ENCODE measurements at places on chromosomes 5 and 9.
A peak's percentile ranks its signal among the peaks of the same experiment; 100 is the strongest.

DNA sequence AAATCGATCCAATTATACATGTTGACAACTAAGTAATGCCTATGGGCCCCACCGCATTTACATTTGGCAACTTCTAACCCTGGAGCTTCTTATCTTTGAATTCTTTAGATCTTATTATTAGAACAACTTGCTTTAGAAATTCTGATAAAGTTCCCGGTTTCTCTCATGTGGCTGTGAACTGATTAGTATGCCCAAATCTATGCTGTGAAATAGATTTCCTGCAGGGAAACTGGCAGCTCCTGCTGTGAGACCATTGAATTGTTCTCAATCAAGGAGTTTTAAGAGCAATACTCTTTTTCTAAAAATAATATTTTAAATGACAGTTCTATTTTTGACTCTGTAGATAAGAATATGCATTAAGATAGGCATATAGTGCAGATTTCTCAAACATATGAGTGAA lies 177.5 kb downstream of the GABRB2 start:
- DNase-seq = no peak

DNA sequence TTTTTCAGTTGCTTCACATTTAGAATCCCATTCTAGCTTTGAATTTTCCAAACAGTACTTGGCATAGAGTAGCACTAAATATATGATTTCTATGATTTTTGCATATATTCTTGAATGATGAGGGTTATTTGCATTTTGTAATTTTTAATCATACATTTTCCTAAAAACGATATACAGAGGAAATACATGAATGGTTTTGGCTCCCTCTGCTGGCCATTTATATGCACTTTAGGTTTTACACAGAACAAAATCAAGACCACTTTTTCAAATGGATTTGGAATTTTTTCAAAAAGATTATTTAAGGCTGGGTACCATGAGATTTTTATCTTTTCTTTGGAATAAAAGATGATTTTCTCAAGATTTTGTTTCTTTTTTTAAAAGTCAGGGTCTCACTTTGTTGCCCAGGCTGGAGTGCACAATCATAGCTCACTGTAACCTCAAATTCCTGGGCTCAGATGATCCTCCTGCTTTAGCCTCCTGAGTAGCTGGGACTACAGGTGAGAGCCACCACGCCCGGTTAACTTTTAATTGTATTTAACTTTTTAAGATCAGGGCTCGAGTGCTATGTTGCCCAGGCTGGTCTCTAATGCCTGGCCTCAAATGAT lies 16.7 kb upstream of the COMMD10 start:
- peak; percentile 60 for DNase-seq

DNA sequence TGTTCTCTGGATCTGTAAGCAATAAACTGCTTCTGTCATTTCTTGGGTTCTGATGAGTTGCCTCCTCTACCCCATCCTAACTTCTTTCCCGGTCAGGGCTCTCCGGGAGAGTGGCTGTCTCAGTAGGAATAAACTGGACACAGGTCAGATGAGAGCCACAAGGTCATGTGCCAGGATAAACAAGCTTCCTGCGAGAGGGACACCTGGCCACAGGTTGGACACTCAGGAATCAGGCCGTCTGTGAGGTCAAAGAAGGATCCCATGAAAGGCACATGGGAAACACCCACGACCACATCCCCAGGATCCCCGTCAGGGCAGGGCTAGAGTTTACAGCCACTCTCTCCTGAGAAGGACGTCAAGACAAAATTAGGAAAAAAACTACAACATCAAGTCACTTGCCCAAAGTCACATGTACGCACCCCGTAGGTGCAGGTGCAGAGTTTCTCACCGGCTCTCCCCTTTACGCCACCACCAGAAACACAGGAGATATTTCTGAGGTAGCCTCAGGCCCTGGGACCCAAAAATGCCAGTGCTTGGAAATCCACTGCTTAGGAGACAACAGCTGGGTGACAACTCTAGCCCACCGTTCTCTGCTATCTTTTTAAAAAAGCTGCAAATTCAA lies 28.7 kb downstream of the CCT5 start:
- DNase-seq = no peak

DNA sequence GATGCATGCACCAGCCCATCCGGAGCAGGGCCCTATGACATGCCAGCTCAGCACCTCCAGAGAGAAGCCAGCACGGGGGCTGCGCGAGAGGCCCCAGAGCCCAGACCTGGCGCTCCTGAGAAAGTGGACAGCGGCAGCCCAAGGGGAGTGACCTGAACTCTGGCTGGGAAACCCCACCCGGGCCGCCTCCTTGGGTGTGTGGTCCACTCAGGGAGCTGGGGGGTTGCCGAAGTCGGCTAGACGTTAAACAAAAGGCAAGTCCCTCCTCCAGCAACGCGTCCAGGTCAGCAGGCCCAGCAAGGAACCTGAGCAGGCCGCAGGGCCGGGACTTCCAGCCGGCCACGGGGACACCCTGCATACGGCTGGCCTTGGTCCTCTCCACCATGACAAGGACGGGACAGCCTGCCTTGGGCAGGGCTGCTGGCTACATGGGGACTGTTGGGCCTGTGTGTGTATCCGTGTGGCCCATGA lies 35.7 kb downstream of the NACC2 start:
- no peak for DNase-seq

DNA sequence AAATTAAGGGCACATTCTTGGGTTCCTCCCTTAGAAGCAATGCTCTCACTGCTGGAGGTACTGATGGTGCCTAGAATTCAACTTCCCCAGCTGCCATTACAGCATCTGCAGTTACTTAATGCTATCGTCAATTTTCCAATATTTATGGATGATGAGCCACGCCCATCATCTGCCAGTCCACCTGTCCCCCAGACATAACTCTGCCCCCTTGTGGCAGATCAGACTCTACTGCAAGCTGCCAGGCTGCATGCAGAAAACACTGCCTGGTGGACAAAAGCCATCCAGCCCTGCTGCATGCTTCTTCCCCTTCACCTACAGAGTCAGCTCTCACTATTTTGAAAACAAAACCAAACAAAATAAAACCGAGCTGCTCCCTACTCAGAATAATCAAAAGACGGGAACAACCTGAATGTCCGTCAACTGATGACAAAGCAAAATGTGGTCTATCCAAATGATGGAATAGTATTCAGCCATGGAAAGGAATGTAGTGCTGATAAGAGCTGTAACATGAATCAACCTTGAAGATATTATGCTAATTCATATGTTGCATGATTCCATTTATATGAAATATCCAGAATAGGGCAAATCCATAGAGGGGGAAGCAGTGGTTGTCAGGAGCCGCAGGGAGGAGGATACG lies 66.4 kb downstream of the RETREG1 start:
- DNase-seq = peak; percentile 31

GRCh38 chr9:120775859-120776258 lies 17.4 kb downstream of the FBXW2 start:
- DNase-seq = no peak

- no peak for DNase-seq
These were observed 158.1 kb upstream of the ADRA1B start for GRCh38 chr5:159758189-159758588.

DNA sequence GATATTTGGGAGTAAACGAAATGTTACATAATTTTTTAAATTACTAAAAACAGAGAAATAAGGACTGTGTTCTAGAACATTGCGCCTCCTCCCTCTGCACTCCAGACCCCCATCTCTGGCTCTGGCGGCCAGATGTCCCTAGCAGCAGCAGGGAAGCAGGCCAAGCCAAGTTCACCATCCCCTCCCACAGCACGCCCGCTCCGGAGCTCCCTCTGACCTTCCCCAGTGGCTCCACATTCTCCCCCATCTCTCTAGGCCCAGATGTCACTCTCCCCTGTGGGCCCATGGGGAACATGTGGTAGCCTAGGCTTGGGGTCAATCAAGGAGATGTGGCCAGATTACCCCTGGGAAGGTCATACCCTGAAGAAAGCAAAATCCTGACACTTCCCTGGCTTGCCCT lies 6.3 kb upstream of the WNK2 start:
- DNase-seq = no peak

DNA sequence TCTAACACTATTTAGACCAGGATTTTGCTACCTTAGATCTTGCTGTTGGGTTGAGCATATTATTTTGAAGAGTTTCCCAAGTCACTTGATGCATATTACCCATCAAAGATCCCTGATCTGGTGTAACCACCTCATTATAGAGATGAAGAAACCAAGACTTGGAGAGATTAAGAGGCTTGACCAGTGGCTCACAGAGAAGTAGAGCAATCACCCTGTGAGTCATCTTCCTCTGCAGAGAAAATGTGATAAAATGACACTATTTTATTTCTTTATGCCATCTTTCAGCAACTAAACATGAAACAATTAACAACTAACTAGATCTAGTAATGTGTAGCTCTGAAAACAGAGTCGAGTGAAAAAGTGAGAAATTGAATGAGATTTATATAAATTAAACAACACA lies 76.1 kb downstream of the KIF4B start:
- no peak for DNase-seq

DNA sequence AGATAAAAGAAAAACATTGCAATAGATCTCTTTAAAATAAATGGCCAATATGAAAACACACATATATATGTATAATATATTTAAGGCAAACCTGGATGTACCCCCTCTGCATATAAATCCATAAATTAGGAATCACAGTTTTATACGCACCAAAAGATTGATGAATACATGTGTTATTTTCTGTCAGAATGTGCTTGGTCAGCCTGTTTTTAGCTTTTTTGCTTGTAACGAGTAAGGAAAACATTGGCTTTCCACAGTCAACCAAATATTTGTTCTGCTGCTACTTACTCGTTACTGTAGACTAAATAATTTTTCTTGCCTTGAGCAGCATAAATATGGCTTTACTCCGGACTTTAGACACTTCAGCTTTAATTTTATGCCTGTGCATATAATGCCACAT lies 173.7 kb downstream of the CWC27 start:
- DNase-seq = no peak

GRCh38 chr5:169688106-169688505 lies 51.0 kb downstream of the DOCK2 start:
- no peak for DNase-seq

DNA sequence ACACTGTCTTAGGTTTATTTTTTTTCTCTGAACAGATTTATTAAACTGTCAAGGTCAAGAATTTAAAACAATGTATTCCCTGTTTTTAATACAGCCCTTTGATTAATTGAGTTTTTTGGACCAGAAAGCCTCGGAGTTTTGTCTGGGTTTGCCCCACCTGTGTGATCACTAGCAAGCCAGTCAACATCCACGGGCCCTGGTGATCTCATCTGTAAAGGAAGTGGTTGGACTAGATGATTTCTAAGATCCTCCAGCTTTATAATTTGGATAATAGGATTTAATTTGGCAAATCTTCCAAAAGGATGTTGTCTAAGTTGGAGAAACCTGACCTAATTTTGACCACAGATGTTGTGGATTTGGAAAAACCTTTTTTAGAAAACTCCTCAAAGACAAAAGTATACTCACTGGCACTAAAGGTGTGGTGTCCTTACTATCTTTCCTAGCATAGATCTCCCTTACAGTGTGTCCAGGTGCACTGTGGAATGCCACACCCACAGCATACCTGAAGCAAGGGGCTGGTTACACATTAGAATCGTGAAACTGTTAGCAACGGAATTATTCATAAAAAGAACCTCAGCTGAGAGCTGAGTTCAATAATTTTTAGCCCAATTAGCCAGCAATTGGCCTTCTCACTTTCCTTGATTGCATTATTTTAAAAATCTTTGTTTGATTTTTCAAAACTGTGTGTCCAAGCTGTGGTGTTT lies 195.6 kb upstream of the ELL2 start:
- DNase-seq = peak; percentile 50

DNA sequence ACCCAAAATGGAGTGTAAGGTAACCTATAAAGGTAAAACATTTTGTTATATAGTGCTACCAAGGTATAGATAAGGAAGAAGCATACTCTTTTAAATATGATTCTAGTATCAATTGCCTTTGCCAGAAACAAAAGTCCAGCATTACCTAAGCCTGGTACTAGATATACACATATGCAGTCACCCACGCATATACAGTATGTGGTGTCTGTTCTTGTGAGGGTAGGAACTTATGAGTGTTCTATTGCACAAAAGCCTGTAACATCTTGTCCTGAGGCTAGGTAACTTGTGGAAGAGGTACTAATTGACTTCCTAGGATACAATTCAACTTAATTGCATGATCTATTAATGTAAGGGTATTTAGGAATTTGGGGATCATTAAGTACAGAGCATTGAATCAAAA lies 31.3 kb upstream of the IFNE start:
- no peak for DNase-seq

DNA sequence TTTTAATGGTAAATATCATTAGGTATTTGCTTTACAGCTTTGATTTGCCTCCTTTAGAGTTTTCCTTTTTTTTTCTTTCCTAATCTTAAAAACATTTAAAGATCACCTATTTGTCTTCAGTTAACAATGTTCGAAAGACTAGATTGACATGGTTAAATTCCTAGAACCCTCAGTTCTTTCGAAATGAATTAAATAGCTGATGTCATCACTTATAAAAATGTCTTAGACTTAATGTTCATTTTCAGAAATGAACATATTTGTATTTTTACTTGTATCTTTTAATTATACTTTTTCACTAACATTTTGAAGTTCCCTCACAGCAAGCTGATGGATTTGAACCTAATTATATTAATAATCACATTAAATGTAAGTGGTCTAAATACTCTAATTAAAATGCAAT lies 205.3 kb upstream of the IRX4 start:
- no peak for DNase-seq

DNA sequence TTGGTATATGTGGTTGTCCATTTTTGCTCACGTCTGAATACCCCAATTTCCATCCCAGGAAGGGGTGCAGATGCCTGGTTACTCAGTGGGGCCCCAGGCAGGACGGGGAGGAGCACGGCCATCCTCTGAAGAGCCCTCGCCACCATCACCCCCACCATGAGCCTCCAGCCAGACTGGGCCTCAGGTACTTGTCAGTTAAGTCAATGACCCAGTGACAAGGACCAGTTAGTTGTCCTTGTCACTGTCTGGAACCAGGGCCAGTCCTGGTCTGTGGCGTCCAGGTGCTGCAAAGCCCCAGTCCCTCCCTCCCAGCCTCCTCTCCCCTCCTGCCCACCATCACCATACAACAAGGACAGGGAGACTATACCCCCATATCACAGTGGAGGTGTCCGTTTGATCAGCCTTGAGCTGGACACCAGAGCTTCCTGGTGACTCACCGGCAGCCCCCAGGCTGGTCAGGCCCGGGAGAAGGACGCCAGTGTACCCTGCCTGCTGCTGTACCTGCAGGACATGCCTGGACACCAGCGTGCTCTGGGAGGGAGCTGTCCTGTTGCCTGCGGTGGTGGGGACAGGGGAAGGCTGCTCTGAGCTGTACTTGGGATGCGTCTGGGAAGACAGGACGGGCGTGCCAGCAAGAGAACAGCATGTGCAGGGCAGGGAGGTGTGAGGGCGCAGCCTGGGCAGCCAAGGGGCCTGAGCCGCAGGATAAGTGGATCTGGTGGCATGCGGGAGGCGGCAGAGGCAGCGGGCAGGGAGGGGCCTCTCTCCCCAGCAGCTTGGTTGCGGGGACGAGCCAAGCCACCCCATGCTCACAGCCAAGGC lies 32.6 kb upstream of the TTLL11 start:
- no peak for DNase-seq

- DNase-seq = no peak
These were observed 42.8 kb downstream of the SPEF2 start for GRCh38 chr5:35660451-35660850.

- DNase-seq = no peak
These were observed 130.8 kb upstream of the FAM120A start for GRCh38 chr9:93320591-93321219.

GRCh38 chr9:35520364-35520710 lies 30.4 kb downstream of the RUSC2 start:
- DNase-seq = peak; percentile 64
